ENCODE measurements at places on chromosomes 2 and 18.

DNA sequence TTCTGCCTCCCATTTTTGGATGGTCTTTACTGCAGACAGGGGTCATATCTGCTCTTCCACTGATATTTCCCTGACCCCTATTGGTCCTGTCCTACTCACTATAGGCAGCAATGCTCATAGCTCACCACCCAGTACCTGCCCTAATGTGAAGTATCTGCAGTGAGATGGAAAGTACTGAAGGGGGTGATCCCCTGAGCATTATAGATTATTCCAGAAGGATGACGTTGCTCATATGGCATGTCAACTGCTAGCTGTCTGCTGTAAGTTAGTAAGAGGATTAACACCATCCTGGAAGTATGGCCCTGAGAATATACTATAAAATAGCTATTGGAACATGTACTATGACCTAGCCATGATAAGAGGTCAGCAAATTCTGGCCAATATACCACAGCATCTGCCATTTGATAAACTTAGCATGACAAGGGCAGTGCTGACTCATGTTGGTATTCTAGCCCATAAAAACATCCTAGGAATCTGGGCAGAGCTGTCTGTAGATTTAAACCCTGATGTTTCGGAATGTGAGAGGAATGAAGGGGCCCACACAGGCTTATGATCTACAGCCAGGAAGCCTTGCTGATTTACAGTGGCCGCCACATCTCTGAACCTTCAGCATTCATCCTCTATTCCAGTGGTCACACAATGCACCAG is 451.4 kb downstream of the TNS1 start:
- no peak for DNase-seq

GRCh38 chr18:66150650-66151049 is 399.8 kb downstream of the CDH7 start:
- no peak for DNase-seq

GRCh38 chr2:146119586-146119985 is 1599.7 kb upstream of the ZEB2 start:
- no peak for DNase-seq

GRCh38 chr2:56130463-56131070 is 53.2 kb upstream of the CCDC85A start:
- no peak for DNase-seq

DNA sequence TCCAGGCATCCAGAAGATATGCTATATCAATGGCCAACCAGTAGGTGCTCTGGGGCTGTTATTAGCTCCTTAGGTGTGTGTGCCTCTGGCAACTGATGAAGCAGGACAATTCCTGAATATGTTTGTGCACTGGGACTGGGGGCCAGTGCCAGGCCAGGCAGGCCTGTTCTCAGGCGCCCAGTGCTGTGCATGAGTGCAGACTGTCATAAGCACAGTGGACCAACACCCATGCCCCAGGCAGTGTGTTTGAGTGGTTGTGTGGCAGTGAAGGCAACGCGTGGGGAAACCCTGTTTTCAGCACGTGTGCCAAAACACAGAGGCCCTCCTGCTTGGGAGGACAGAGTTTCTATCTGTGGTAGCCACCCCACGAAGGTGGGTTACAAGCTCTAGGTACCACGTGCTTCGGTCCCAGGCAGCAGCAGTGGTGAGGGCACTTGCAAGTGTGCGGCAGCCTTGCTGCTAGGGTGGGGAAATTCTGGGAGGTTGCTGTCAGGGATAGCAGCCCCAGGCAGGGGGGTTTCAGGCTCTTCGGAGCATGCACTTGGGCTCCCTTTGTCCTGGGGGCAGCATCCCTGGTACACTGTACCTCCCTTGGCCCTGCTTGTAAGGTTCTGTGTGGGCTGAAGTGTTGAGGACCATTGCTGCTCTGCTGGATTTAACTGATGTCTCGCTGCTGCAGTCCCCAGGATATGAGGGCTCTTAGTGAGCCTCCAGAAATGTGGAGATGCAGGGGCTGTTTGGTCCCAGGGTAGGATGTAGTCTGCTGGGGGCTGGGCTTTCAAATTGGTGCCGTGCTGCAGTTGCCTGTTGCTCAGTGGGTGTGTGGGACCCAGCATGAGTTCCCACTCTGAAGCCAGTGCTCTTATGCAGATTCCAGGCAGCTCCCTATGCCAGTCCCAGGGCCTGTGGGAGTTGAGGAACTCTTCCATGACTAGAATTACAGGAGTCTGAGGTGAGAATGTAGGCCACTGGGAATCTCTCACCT is 280.9 kb downstream of the RPRM start:
- DNase-seq = no peak

DNA sequence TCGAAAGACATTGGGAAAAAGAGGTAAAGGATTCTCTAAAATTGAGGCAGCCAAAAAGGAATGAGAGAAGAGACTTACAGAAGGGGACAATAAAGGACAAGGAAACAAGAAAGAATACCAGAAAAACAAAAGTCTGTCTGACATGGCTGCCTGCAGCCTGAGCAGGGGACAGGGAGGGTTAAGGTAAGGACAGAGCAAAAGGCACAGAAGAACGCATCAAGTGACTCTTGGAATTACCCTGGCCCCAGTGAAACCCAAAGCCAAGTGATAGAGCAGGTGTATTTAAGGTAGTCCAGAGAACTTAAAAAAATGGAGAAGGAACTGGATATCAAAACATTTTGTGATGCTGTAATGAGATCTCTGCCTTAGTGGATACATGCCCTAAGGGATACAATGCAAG is 47.1 kb upstream of the XIRP2 start:
- no peak for DNase-seq

GRCh38 chr2:183229386-183229785 is 105.1 kb downstream of the NUP35 start:
- DNase-seq = no peak

DNA sequence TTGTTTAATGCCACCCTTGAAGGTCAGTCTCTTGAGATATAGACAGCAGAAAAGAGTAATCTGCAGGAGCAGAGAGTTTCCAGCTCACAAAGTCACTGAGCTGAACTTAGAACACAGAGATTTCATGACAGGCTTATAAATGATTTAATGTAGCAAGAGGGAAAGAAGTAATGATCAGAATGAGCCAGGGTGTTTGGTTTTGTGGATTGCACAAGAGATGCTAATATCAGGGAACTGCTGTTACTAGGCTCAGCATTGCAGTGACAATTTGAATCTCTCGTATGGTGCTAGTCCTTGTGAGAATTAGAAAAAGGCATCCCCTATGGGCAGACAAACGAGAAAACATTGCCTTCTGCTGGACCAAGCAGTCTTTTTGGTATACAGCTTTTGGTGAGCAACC is 61.7 kb upstream of the ITGB6 start:
- DNase-seq = no peak

- DNase-seq = no peak
Measured at GRCh38 chr2:134249755-134250154, 4.1 kb upstream of the MGAT5 start.

DNA sequence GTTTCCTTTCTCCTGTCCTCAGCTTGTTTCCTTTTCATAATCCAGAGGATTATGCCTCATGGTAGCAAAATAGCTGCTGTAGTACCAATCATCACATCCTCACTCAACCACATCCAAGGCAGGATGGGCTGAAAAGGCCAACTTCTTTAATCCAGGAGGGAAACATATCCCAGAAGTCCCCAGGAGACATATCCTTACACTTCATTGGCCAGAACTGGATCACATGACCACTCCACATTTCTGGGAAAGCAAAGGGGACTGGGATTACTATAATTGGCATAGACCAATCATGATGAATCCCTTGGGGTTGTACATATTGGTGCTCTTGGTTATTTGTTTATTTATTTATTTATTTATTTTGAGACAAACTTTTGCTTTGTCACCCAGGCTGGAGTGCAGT is 54.0 kb upstream of the LYPD6B start:
- no peak for DNase-seq

DNA sequence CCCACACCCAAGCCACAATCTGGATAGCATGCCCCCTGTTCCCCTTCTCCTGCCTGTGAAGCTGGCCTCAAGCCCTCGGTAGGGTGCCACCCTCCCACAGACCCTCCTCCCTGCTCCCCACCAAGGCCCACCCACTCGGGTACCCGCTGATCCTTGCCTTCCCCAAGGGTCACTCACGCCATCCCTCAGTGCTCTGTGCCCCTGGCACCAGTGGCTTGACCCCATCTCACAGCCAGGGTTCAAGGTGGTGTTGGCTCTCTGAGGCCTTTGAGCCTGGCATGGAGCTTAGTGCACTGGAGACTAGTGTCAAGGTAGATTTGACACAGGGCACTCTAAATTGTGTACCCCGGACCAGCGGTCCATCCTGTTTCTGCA is 11.9 kb downstream of the ADRA2B start:
- no peak for DNase-seq

Measured in 8988T (cell line).